Putamen (tissue), 1 donor: ENCODE measurements at places on chromosomes 13 and 19.

DNA sequence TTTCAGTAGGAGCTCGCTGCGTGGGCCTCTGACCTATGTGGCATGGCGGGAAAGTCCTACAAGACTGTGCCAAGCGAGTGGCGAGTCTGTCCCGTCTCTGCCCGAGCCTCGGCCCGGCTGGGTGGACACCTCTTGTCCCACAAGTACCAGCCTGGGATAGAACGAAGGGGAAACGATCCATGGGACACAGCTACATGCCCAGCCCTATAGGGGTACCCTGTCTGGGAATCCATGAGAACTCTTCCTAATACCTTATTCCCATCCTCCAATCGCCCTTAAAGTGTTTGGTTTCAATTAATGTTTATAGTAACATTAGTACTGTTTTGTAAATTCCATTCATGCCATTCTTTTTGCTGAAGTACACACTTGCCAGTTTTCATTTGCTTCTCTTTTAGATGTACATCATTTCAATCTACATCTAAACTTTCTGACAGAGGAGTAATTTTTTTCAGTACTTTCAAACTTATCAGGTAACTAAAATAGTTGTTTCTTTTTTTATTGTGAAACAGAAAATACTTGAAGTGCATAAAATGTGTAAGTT, 667 bp upstream of the ZNF790 start:
- DNase-seq: no peak

GRCh38 chr13:104641309-104641708, 1575.1 kb upstream of the SLC10A2 start:
- no peak for DNase-seq

DNA sequence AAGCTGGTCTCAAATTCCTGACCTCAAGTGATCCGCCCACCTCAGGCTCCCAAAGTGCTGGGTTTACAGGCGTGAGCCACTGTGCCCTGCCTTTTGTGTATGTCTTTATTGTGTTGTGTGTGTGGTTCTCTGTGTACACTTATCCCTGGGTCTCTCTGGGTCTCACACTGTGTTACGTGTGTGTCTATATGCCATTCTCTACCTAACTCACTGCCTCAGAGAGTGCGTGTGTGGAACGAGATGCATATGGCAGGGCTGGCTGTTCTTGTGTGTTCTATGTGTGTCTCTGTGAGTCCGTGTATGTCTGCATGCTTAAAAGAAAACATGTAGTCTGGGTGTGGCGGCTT, 10.5 kb downstream of the FOXA3 start:
- no peak for DNase-seq

DNA sequence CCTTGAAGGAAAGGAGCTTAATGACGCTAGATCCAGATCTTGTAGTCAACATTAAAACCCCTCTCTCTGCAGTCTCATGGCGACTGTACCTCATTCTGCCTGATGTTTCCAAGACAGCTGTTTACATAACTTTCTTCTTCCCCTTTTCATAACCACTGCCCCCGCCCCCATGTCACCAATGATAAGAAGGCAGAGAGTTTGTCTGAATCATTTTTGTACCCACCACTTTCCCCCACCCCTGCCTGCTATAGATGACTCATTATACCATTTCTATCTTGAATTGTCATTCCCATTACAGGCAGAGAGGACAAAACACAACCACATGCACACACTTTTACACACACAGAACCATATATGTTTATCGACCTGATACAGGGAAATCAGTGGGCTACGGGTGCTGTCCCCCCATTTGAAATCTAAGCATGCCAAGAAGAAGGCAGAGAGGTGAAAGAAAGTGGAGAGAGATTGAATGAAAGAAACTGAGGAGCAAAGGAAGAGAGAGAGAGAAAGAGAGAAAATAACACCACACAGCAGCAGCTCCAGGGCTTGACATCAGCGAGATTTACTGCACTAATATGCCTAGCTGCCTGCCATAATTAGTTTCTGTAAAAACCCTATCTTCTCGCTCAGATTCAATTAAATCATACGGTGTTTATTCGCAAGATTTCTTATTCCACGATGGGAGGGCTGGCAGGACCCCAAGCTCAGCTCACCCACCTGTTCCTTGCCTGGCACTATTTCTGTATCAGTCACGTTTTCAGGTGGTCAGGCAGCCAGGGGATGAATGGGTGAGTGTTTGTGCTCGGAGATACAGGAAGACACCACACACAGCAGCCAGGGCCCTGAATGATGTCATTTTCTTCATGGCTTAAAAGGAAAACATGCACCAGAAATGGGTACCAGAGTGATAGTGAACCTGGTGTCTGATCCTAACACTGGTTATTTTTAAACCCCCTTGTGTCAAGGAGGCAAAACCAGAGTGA, 114.3 kb upstream of the SERP2 start:
- DNase-seq: no peak

- no peak for DNase-seq
Observed at GRCh38 chr19:47509170-47509847, 5.6 kb downstream of the NAPA start.

DNA sequence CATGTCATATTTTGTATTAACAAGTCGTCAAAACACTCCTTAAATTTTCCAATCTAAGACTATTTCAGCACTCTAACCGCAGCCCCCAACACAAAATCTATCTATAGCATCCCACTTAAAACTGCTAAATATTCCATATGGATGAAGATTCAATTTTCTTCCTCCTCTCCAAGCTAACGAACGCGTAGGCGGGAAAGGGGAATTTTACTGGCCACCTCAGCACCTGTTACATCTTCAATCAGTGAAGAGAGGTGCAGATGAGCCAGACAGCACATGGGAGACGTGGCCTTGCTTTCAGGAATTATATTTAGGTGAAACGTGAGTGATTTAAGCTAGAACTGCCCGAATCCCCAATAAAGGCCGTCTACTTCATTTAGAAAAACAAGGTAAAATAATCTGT, 1.1 kb downstream of the RBM26 start:
- peak; percentile 45 for DNase-seq

DNA sequence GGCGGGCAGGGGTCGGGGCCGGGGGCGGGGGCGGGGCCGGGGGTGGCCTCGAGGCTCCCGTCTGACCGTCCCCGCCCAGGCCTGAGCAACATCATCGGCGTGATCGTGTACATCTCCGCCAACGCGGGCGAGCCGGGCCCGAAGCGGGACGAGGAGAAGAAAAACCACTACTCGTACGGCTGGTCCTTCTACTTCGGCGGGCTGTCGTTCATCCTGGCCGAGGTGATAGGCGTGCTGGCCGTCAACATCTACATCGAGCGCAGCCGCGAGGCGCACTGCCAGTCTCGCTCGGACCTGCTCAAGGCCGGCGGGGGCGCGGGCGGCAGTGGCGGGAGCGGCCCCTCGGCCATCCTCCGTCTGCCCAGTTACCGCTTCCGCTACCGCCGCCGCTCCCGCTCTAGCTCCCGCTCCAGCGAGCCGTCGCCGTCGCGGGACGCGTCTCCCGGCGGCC, 9.4 kb upstream of the CACNG6 start:
- no peak for DNase-seq

- no peak for DNase-seq
Observed at GRCh38 chr19:47272448-47273312, 2.0 kb upstream of the INAFM1 start.

DNA sequence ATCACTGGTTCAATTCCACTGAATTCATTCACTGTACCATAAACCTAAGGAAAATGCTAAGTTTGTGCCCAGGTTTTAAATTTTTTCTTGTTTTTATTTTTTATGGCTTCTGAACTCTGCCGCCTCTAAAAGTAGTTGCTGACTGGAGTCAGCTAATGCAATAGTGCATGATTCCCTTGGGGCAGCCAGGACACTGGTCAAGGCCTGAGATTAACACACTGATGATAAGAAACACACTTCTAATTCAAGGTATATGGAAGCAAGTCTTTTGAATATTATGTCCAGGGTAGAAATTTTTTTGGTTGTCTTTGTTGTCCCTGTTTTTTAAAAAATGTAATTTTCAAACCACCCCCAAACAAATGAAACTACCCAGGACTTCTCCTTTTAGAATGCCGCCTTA, 72.2 kb downstream of the CDADC1 start:
- no peak for DNase-seq

DNA sequence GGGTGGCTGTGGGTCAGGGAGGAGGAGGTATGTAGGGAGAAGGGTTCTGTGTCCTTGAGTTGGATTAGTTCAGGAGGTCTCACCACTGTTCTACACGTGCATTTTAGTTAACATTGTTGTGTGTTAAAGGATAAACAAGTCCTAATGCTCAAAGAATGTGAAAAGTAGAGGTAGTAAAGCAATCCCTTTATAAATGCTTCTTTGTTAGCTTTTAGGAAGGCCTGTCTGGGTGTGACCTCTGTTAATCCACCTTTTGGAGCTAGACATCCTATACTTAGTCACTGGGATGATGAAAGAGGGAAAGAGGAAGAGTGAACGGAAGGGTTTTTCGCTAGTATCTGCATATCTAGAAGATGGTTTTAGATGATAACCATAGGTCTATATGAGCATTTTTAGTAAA, 42.2 kb upstream of the FLT1 start:
- no peak for DNase-seq

GRCh38 chr19:29663861-29664752, 1.2 kb upstream of the PLEKHF1 start:
- no peak for DNase-seq

- no peak for DNase-seq
Observed at GRCh38 chr13:50611117-50611781, 232.2 kb downstream of the DLEU7 start.

GRCh38 chr13:25971459-25972145, 80.2 kb downstream of the SHISA2 start:
- no peak for DNase-seq
